Left ventricle myocardium inferior (tissue), 1 donor: ENCODE measurements at places on chromosomes 4 and X. TPM values are rescaled to one million over a fixed set of nuclear protein-coding genes. Genes with fewer than 3 reads are reported as not detected.
A peak's percentile ranks its signal among the peaks of the same experiment; 100 is the strongest.

- peaks cover 10% of the 10 kb centered on the region for H3K36me3 ChIP-seq
- H3K27ac ChIP-seq: peak overlapping the region; percentile 92
- no peak overlapping the region for H3K4me3 ChIP-seq
- H3K4me1 ChIP-seq: peaks cover 98% of the 10 kb centered on the region
These were observed 117.8 kb downstream of the AFF1 start for GRCh38 chr4:87052615-87053014.

F8A3 gene
- total RNA-seq: 0.19 TPM

DNA sequence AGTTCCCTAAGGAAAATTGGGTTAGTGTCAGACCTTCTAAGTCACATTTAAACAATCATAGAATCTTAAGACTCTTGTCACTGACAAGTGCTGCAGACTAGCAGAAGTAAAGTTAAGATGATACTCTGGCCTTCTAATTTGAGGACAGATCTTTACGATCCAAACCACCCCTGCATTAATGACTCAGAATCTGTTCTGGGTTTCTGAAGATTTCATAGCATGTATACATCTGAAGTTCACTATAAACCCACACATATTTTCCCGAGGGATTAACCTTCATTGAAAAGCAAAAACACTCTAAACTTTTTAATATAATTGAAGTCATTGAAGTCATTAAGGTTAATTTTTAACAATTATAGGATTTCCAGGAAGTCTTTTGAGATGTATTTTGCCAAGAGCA lies 674.3 kb downstream of the IQCM start:
- DNase-seq: no peak
- no peaks in the 10 kb centered on the region for H3K4me1 ChIP-seq
- H3K27ac ChIP-seq: no peak overlapping the region

GRCh38 chr4:99447079-99447478 lies 11.9 kb upstream of the ADH7 start:
- DNase-seq: no peak
- no peaks in the 10 kb centered on the region for H3K36me3 ChIP-seq
- H3K4me1 ChIP-seq: no peaks in the 10 kb centered on the region
- no peak overlapping the region for H3K27ac ChIP-seq
- H3K27me3 ChIP-seq: no peaks in the 10 kb centered on the region

TCEAL2 gene
- total RNA-seq: 0.47 TPM

DNA sequence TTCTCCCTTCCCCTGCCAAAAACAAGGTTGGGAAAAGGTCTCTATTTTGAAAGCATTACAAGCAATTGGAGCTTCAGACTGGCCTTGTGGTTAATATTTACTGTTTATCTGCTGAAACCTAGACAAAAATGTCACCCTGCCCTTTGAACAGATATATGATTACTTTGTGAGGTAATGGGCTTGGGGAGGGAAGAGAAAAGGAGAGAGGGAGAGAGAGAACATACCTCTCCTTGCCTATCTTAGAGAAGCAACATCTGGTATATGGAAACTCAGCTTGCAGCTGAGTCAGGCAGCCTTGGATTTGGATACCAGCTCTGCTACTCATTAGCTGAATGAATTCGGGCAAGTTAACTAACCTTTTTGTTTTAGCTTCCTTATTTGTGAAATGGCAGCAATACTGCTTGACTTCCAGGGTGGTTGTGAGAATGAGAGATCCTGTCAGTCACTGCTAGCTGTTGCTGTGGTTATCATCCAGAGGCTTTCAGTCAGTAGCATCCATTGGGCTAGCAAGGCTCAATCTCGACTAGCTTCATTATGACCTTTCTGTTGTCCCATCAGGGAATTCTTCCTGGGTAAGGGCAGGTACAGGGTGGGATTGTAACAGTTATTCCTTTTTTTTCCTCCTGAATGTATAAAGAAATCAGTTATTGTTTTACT lies 41.1 kb downstream of the ZFX start:
- H3K27me3 ChIP-seq: no peaks in the 10 kb centered on the region
- no peaks in the 10 kb centered on the region for H3K36me3 ChIP-seq
- H3K4me1 ChIP-seq: peaks cover 19% of the 10 kb centered on the region
- no peak overlapping the region for H3K4me3 ChIP-seq
- H3K27ac ChIP-seq: no peak overlapping the region

SGMS2 gene
- 21.4 TPM for total RNA-seq

DNA sequence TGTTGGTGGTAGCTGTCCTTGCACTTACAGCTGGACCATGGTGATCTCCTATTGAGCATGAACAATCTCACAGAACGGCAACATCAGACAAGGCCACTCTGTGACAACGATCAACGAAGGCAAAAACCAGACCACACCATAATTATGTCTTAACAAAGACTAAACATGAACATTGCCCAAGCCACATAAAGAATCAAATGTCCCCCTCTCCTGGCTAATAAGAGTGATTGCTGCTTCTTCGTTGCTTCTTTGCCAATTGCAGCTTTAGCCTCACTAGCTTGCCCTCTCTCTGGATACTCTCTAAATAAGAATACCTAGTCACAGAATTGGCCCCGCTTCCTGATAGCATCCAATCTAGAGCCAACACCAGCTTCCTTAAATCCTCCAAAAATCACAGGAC lies 41.5 kb upstream of the PGRMC1 start:
- no peaks in the 10 kb centered on the region for H3K36me3 ChIP-seq
- no peak overlapping the region for H3K27ac ChIP-seq
- no peaks in the 10 kb centered on the region for H3K4me1 ChIP-seq
- DNase-seq: no peak

GRCh38 chr4:35900286-35901243 lies 343.7 kb downstream of the ARAP2 start:
- H3K4me3 ChIP-seq: no peak overlapping the region
- no peaks in the 10 kb centered on the region for H3K4me1 ChIP-seq

DNA sequence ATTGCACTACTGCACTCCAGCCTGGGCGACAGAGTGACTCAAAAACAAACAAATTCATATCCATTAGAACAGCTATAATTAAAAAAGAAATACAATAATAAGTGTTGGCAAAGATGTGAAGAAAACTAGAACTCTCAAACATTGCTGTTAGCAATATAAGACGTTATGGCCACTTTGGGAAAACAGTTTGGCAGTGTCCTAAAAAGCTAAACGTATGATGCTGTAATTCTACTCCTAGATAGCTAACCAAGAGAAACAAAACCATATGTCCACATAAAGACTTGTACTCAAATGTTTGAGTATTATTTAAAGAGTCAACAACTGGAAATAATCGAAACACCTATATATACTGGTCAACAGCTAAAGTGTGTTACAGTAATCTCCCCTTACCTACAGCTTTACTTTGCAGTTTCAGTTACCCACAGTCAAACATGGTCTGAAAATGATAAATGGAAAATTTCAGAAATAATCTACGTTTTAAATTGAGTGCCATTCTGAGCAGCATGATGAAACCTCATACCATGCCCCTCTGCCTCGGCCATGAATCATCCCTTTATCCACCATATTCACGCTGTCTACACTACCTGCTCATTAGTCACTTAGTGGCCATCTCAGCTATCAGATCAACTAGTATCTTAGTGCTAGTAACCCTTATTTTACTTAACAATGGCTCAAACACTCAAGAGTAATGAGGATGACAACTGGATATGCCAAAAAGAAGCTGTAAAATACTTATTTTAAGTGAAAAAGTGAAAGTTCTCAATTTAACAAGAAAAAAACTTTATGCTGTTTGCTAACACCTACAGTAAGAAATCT lies 4.9 kb downstream of the ELF2 start:
- H3K36me3 ChIP-seq: no peaks in the 10 kb centered on the region
- no peak for DNase-seq
- H3K4me3 ChIP-seq: no peak overlapping the region
- peaks cover 71% of the 10 kb centered on the region for H3K4me1 ChIP-seq
- H3K27ac ChIP-seq: no peak overlapping the region
- H3K27me3 ChIP-seq: no peaks in the 10 kb centered on the region

GRCh38 chr4:186144946-186145569 lies 40.6 kb downstream of the FAM149A start:
- peak; percentile 53 for DNase-seq
- H3K27ac ChIP-seq: peak overlapping the region; percentile 85
- no peaks in the 10 kb centered on the region for H3K36me3 ChIP-seq
- H3K4me3 ChIP-seq: peak overlapping the region; percentile 76
- H3K4me1 ChIP-seq: peaks cover 26% of the 10 kb centered on the region

GRCh38 chr4:100061835-100062234 lies 111.8 kb upstream of the H2AZ1 start:
- no peak overlapping the region for H3K27ac ChIP-seq
- H3K4me3 ChIP-seq: no peak overlapping the region
- no peak for DNase-seq
- no peaks in the 10 kb centered on the region for H3K4me1 ChIP-seq
- H3K36me3 ChIP-seq: no peaks in the 10 kb centered on the region

DNA sequence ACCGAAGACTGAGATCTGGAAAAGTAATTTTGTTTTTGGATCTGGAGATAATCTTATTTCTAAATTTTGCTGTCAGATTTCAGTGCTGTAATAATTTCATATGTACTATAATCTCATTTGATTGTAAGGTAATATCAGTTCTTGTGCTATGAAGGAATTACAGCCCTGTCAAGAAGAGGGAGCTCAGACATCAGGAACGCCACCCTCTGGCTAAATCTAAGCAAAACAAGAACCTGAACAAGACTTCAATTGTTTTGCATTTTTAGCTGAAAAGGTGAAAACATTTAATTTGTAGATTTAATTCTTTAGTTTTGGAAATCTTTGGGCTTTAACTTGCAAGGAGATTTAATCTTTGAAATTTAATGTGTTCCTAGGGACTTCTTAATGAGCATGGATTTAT lies 525.4 kb upstream of the HS3ST1 start:
- DNase-seq: no peak
- H3K4me3 ChIP-seq: no peak overlapping the region
- no peaks in the 10 kb centered on the region for H3K27me3 ChIP-seq
- no peak overlapping the region for H3K27ac ChIP-seq
- H3K4me1 ChIP-seq: no peaks in the 10 kb centered on the region
- H3K36me3 ChIP-seq: no peaks in the 10 kb centered on the region

DNA sequence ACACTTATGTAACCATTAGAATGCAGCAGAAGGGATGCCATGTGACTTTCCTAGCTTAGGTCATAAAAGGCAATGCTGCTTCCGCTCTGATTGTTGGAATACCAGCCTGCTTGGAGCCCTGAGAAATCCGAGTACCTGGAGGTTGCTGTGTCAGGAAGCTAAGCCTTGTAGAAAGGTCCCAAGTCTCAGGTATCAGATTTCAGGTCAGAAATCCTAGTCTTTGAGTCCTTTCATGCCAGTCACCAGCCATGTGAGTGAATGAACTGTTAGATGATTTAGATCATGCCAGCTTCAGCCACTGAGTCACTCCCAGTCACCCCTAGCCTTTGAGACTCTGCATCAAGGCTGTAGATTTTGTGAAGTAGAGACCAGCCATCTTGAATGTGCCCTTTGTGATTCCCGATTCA lies 23.5 kb downstream of the RAP1GDS1 start:
- H3K4me3 ChIP-seq: no peak overlapping the region
- no peak overlapping the region for H3K27ac ChIP-seq
- no peaks in the 10 kb centered on the region for H3K27me3 ChIP-seq
